ENCODE measurements at places on chromosomes 1 and 21.

- DNase-seq, result no peak
These were observed 132.5 kb downstream of the RNF220 start for GRCh38 chr1:44537538-44537937.

DNA sequence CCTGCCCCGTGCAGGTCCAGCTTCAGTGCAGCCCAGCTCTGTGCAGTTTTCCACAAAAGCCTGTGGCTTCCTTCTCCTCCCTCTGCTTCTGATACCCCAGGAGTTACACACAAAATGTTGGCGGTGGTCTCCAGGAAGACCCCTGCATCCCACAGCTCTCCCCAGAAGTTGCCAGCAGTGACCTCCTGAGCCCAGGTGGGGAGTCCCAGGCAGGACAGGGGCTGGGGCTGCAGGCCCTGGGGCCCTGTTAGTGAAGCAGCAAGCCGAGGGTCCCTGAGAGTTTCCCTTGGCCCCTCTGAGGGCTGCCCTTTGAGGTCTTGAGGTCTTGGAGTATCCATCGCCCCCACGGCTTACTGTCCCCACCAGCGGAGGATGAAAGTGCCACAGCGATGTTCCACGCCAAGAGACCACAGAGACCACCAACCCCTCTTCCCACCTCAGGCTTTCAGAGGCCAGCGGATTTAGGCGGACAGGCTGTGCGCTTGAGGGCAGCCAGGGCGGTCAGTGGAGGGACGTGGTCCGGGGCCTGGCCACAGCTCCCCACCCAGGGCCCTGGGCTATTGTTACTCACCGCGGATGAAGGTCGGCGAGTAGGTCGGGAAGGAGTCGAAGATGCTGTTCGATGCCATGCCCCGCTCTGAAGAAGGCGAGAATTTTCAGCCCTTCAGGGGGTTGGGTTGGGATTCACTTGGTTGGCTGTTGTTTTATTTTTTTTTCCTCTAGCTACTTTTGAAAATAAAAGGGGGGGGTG lies 34.0 kb upstream of the RUNX3 start:
- DNase-seq, result no peak

GRCh38 chr21:16418226-16418625 lies 688.4 kb downstream of the USP25 start:
- no peak for DNase-seq

GRCh38 chr1:15703562-15703961 lies 19.4 kb downstream of the PLEKHM2 start:
- no peak for DNase-seq

DNA sequence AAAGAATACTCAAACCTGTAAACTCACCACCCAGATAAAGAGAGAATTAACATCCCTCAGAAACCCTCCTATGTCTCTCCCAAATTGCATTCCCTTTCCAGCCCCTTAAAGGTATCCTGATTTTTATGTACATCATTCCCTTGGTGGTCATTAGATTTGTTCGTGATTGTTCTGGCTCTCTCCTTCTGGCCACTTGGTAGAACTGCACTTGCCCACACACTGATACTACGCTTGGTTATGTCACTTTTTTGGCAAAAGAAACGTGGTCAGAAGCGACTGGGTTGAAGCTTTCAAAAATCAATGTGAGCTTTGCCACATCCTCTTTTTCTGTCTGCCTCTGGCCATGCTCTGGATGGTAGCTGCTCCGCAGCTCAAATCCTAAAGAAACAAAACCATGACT lies 76.3 kb downstream of the KRTAP19-8 start:
- DNase-seq, result no peak

DNA sequence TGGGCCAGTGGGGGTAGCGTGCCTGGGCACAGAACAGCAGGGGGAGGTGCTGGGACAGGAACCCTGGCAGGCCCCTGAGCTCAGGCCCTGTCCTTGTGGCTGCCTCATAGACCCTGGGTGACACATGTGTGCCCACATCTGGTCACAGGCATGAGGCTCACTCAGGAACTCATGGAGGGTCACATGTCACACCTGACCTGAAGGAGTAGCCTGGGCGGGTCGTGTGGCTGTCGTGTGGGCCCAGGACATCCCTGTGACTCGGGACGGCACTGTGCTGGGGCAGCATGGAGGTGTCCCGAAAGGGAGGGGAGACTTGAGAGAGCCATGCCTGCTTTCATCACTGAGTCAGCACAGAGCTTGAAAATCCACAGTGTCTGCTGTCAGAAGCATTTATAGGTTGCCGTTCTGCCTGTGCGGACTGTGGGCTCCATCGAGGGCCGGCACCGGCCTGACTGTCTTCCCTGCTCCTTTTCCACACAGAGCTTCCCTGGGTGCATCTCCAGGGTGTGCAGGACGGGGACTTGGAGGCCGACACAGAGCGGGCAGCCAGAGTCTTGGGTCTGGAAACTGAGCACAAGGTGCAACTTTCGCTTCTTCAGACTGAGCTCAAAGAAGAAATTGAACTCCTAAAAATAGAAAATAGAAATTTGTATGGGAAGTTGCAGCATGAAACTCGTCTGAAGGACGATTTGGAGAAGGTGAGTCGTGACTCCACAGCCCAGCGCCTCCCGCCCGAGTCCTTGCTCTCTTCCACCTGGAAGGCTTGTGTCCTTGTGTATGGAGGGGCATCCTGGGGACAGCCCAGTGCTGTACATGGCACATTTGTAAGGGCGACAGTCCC lies 32.8 kb downstream of the PCNT start:
- DNase-seq, result no peak

DNA sequence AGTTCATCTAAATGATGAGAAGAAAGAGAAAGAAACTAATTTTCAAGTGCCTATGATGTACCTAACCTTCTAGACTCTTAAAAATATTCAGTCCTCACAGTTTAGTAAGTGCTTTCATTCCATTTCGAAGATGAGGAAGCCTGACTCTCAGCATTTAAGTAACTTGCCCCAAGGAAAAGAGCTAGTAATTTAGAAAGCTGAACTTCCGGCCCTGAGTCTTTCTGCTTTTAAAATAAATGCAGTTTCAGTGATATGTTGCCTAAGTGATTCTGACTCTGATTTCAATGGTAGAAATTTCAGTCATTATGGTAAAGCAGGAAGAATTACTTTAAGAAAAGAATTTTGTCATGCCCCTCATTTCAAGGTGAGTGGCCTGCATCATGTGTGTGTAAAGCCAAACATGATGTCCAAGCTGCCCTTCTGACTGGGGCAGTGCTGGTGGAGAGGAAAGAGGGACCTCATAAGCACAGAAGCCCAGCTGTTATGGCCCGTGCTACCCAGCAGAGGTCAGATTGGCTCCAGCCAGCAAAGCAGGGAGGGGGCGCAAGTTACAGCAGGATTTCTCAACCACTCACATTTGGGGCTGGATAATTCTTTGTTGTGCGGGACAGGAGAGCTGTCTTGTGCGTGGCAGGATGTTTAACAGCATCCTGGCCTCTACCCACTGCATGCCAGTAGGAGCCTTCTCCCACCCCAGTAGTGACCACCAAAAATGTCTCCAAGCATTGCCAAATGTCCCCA lies 10.7 kb downstream of the ATP1A4 start:
- DNase-seq, result no peak
